Activated naive CD4-positive, alpha-beta T cell treated with Interleukin-2 at 50 U/mL for 16 hours (primary cell): ENCODE measurements at places on chromosomes 1 and 21.
A peak's percentile ranks its signal among the peaks of the same experiment; 100 is the strongest.

GRCh38 chr1:97488530-97488929, 432.3 kb downstream of the DPYD start:
- no peak for DNase-seq

DNA sequence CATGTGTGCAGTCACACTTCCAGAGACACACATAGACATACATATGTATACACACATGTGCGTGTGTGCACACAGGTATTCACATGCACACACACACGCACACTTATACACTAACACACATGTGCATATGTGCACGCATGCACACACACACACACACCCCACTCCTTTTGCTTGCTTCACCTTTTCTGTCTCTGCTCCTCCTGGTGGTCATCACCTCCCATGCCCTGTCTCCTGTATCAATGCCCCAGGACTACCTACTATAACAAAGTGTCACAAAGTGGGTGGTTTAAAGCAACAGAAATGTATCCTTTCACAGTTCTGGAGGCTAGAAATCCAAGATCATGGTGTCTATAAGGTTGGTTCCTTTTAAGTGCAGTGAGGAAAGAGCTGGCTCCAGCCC, 27.4 kb downstream of the ETS2 start:
- no peak for DNase-seq

GRCh38 chr1:161972828-161973227, 50.8 kb downstream of the OLFML2B start:
- no peak for DNase-seq

DNA sequence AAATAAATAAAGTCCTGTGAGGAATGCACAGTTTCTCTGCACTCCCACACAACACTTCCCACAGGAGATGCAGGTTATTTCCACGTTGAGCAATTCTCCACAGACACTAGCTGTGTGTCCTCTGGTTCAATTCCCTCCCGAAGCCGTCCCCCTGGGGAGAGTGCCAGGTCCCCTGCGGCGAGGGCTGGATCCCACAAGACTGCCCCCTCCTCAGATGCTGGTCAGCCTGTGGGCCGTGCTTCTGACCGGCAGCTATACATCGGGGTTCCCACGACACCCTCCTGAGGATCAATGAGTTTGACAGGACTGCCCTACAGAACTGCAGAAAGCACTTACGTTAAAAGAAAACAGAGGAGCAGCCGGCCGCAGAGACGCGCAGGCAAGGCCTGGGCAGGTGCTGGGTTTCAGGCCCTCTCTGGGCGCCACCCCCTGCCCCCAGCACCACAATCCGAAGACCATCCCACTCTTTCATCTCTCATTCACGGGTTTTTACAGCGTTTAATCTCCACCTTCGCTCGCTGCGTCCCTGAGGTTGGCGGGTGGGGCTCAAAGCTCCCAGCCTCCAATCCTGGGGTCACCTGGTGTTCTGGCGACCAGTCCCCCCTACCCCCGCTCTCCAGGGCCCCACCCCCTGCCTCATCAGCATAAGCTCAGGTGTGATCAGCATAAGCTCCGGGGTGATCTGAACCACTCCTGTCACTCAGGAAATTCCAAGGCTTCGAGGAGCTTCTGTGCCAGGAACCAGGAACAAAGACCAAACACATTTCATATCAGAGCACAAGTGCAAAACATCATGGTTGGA, 9.3 kb downstream of the SLC35E2B start:
- DNase-seq = no peak

DNA sequence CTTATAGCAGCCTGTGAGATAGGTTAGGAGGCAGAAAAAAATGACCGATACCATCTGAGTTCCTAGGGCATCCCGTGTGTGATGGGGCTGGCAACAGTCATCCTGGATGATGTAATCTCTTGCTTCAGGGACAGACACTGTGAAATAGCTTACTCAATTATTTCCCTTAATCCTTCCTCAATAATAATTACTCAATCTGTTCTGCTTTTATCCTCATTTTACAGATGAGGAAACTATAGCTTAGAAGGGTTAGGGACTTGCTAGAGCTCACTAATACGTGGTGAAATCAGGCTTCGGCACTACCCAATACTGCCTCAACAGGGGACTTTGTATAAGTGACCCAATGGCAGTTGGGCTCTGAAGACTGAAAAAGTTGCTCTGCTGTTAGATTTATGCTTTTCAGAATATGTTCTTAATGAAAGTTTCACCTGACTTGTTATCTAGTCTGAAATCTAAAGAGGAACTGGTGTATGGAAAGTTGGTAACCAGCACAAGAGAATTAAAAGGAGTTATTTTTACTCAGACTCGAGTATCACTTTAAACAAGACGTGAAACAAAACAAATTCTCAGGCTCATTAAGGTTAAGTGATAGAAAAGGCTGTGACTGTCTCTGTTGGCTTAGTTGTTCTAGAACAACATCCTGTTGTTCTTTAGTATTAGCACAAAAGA, 14.4 kb downstream of the CD55 start:
- peak; percentile 22 for DNase-seq

DNA sequence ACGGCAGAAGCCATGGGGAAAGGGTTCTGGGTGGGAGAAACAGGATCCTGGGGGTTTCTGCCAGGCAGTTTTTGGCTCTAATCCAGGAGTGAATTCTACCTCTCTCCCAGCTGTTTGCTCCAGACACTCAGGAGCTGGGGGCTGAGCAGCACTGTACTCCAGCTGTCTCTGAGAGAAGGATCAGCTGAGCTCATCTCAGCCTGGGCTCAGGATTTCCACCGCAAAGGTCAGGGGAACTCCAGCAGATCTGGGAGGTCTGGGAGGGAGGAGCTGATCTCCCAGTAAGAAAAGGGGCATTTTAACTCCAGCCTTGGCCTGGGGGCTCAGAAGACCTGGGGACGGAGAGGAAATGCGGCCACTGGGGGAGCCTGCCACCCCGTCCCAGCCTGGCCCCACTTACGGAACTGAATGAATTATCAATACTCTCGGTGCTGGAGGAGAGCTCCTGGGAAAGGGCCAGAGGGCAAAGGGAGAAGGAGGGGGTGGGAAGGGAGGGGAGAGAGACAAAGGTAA, 17.3 kb downstream of the PI4KB start:
- no peak for DNase-seq

DNA sequence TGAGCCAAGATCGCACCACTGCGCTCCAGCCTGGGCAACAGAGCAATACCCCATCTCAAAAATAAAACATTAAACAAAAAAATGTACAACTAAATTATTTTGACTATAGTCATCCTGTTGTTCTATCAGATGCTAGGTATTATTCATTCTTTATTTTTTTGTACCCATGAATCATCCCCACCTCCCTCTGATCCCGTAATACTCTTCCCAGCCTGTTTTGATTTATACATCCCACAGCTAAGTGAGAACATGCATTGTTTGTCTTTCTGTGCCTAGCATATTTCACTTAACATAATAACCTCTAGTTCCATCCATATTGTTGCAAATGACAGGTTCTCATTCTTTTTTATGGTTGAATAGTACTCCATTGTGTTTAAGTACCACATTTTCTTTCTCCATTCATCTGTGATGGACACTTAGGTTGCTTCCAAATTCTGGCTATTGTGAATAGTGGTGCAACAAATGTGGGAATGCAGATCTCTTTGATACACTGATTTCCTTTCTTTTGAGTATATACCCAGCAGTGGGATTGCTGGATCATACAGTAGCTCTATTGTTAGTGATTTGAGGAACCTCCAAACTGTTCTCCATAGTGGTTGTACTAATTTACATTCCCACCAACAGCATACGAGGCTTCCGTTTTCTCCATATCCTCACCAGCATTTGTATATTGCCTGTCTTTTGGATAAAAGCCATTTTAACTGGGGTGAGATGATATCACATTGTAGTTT, 84.4 kb downstream of the MACF1 start:
- no peak for DNase-seq

DNA sequence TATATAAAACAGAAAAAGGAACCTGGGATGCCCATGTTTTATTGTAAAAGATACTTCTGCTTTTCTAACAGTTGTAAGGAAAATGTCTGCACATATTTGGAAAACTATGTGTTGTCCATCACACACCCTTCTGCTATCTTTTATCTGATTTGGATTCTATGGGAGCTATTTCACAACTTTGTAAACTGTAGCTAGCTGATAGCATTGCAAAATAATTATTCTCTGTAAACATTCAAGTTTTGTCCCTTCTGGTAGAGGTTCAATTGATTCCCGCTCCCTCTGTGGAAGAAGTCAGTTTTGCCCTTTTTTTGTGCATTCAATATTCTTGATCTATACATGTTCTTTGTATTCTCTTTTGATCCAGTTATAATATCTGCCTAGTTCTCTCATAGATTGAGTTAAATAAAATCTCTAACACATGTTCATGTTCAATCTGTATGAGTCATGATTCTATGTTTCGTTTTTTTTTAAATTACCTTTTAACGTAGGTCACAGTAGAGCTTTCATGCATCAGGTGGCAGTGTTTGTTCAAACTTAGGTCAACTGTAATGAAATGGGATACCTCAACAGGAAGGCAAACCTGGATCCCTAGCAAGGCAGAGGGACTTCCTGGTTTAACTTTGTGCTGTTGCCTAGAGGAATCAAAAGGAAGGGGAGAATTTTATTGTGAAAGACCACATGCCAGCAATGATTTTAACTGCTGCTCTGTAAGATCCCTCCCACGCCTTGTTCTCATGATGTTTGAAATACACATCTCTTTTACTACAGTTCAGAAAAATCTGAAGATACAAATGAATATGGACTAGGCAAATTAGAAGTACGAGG, 26.0 kb upstream of the BCL9 start:
- DNase-seq = no peak

- no peak for DNase-seq
These were observed 168.9 kb upstream of the C21orf91 start for GRCh38 chr21:17988102-17988437.
